CMK (cell line): ENCODE measurements at places on chromosomes 11 and 22.

GRCh38 chr11:125569915-125570621, 791 bp downstream of the EI24 start:
- DNase-seq, result no peak

GRCh38 chr22:19429950-19430889, 1.3 kb downstream of the HIRA start:
- DNase-seq, result no peak

DNA sequence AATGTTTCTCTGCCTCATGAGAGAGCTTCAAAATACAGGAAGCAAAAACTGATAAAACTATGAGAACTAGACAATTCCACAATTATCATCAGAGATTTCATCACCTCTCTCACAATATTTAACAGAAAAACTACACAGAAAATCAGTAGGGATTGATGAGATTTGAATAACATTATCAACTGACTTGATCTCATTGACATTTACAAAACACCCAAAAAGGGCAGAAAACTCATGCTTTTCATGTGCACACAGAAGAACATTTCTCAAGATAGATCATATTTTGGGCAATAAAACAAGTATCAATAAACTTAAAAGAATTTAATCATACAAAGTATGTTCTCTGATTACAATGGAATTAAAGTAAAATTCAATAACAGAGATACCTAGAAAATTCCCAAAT, 35.6 kb downstream of the BTBD10 start:
- DNase-seq, result no peak

- no peak for DNase-seq
These were observed 78.4 kb upstream of the DBX1 start for GRCh38 chr11:20238712-20239111.

- no peak for DNase-seq
These were observed 2.3 kb downstream of the TMEM151A start for GRCh38 chr11:66293777-66294625.

DNA sequence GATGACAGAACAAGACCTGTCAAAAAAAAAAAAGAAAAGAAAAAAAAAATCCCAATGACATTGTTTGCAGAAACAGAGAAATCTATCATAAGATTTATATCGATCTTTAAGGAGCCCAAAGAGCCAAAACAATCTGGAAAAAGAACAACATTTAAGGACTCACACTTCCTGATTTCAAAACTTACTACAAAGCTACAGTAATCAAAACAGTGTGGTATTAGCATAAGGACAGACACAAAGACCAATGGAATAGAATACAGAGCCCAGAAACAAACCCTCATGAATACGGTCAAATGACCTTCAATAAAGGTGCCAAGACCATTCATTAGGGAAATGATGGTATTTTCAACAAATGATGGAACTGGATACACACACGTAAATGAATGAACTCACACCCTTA, 12.2 kb downstream of the ARVCF start:
- no peak for DNase-seq

GRCh38 chr11:88312628-88313027, 24.9 kb downstream of the CTSC start:
- DNase-seq, result no peak

DNA sequence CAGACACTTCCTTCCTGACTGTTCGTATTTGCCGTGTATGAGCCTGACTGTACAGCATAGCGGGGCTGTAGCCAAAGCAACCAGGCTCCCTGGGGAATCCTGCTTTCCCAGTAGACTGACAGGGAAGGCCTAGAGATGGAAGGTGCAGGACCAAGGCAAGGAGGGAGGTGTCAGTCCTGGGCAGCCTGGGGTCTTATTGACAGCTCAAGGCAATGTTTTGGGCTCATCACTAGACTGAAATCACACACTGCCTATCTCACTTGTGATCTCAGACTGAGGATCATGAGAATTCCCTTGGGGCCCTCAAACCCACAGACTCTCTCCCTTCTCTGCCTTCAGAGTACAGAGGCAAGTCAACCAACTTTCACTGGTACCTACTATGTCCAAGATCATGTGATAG, 346.8 kb upstream of the NARS2 start:
- DNase-seq, result no peak

DNA sequence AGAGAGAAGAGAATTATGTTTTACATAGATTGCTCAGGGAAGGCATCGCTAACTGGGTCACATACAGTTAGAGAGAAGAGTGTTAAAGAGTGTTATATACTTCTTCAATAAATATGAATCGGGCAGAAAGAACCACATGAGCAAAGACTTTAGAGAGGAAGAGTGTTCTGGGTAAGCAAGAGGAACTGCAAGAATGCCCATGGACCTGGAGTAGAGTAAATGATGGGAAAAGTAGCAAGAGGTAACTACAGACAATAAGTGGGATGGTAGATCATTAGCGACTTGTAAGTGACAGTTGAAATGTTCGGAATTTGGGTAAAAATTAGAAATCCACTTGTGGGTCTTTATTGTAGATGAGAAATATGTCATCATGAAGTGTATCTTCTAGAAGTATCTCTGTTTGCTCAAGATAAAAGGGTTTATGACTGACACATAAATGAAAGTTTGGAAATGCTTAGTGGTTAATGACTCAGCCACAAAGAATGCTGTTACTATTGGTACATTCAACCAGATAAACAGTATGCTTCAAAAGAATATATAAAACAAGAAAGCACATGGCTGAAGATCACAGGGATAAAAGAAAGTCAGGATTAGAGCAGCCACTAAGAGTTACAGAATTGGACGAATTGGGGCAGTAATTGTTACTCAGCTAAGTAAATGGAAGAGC, 229.3 kb downstream of the CASP12 start:
- no peak for DNase-seq

GRCh38 chr11:110525883-110526282, 96.1 kb downstream of the FDX1 start:
- DNase-seq, result no peak

- DNase-seq, result no peak
These were observed 84.4 kb upstream of the MYOD1 start for GRCh38 chr11:17634776-17635550.

- DNase-seq, result no peak
These were observed 19.1 kb downstream of the SPECC1L start for GRCh38 chr22:24289741-24290163.

GRCh38 chr22:40805239-40805638, 13.9 kb downstream of the SLC25A17 start:
- no peak for DNase-seq

DNA sequence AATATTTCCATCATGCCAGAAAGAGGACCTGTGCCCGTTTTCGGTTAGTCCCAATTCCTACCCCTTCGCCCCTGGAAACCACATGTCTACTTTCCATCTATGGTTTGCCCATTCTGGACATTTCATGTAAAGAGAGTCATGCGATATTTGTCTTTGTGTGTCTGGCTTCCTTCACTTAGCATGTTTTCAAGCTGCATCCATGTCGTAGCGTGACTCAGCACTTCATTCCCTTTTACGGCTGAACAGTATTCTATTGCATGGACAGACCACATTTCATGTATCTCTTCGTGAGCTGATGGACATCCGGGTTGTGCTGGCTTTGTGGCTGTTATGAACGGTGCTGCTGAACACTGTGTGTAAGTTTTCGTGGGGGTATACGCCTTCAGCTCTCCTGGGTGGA, 43.4 kb downstream of the SCUBE1 start:
- DNase-seq, result no peak

DNA sequence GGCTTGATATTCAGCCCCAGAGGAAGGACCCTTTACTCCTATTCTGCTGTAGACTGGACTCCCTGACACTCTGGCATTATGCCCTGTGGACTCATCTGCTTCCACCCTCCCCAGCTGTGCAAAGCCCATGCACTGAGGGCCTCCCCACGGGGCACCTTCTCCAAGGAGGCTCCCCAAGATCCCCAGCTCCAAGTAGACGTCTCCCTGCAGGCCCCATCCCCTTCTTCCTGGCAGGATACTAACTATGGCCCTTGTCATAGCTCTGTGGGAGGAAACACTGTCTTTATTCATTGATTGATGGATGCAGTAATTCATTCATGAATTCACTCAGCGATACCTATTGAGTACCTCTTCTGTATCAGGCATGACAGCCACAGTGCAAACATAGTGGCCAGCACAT, 15.3 kb upstream of the APOL6 start:
- DNase-seq, result no peak

GRCh38 chr11:30705913-30706675, 119.9 kb upstream of the MPPED2 start:
- no peak for DNase-seq

GRCh38 chr11:118634431-118635236, 27.2 kb downstream of the PHLDB1 start:
- no peak for DNase-seq

DNA sequence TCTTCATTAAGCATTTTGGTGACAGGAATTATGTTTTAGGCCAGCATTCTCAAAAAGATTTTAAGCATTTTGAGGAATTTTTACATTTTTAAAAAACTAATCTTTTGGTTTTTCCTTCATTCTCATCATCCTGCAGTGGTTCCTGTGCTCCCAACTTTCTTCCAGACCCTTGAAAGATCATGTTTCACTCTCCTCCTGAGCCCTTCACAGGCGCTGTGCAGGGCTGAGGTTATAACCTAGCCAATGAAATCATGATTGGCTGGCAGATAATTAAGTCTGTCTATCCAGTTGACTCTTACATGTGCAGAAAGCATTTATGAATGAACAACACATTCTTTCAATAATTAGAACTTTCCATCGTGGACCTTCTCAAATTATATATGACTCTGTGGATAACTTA, 226.3 kb downstream of the DDX10 start:
- no peak for DNase-seq

GRCh38 chr11:68043349-68044144, 4.7 kb downstream of the TCIRG1 start:
- no peak for DNase-seq

- DNase-seq, result peak; percentile 38
These were observed 1.4 kb downstream of the BDNF start for GRCh38 chr11:27698872-27699241.

DNA sequence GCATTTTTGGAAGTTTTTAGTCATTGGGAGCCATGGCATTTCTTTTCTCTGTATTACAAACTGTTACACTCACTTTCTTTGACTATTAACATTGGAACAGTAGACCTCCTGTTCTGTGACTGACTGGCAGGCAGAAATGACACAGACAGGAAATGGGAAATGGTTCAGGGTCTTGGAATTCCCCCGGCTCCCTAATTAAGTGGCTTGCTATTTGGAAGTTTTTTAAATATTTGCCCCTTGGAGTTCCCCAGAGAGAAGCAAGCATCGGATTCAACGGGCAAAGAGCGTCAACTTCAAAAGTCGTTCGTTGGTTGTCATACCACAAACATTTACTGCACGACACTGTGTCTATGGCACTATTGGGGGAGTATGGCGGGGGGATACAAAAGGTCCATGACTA, 1.1 kb upstream of the BIRC2 start:
- DNase-seq, result no peak

DNA sequence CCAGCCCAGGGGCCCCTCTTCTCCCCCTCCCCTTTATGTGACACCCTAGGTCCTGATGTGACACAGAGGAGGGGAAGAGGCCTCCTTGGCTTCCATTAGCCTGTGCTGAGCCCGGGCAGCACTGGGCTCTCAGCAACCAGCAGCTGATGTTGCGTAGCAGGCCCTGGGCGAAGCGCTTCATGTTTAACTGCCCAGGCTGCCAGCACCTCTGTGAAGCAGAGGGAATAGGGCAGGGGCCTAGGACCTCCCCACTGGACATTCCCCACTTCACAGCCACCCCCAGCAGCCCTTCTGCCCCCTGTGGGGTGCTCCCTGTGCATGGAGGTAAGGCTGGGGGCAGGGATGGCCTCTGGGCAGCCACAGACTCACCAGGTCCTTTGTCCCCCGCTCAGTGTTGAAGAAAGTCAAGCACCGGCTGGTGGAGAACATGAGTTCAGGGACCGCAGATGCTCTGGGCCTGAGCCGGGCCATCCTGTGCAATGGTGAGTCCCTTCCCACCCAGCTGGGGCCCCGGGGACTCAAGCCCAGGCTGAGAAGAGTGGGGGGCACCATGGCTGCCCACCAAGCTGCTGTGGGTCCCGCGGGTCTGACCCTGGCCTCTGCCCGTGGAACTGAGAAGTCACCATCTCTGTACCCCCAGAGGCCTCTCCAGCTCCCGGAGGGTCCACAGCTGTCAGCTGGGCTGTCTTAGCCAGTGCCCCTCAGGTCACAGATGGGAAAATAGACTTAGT, 11.6 kb downstream of the PICK1 start:
- no peak for DNase-seq

DNA sequence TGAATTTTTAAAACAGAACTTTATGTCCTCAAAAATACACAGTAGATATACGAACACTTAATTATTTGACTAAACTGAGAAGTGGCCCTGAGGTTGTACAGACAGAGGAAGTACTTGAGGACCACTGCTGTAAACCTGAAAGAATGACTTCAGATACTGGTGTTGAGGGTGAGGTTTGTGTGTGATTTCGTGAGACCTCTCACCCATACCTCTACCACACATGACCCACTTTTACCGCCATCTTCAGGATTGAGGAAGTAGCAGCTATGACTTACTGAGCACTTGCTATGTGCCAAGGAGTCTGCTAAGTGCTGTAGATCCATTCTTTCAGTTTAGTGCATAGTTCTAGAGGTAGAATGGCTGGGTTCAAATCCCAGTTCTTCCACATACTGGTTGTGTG, 21.9 kb downstream of the MMP13 start:
- no peak for DNase-seq

DNA sequence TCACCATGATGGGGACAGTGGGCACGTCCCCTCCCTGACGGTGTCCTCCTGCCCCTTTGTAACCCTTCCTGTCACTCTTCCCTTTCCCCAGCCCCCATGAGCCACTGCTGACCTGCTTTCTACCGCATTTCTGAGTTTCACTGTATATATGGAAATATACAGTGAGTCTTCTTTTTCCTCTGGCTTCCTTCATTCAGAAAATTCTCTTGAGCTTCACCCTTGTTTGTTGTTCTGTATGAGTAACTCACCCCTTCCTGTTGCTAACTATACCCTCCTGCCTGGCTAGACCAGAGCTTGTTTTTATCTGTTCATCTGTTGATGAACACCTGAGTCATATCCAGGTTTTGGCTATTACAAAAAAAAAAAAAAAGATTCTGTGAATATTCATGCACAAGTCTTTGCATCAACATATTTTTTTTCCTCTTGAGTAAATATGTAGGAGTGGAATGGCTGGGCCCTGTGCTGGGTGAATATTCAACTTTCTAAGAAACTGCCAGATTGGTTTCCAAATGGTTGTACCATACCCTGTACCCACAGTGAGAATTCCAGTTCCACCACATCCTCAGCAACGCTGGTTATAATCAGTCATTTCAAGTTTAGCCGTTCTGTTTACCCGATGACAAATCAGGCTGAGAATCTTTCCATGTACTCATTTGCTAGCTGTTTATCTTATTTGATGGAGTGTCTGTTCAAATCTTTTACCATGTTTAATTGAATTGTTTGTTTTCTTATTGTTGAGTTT, 62.0 kb downstream of the IGF2 start:
- DNase-seq, result no peak
